ENCODE measurements at places on chromosomes 4 and X.

GRCh38 chr4:180336494-180337090, 1906.6 kb upstream of the TENM3 start:
- no peak for DNase-seq

- no peak for DNase-seq
Observed at GRCh38 chrX:20363275-20363674, 96.6 kb upstream of the RPS6KA3 start.

DNA sequence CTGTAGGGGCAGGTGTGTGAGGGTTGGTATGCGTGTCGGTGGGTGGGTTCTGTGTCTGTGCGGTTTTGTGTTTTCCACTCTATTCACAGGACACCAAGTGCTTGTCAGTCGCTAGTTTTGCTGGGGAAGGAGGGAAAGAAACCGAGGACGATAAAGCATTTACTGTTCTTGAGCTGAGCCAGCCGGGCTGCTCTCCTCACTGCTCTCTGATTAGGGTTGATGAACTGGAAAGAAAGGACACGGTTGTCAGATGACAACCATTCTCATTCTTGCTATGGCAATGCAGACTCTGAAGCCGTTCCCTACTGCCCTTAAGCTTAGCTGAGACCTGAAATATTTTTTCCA, 832 bp downstream of the EGFL6 start:
- DNase-seq, result no peak

DNA sequence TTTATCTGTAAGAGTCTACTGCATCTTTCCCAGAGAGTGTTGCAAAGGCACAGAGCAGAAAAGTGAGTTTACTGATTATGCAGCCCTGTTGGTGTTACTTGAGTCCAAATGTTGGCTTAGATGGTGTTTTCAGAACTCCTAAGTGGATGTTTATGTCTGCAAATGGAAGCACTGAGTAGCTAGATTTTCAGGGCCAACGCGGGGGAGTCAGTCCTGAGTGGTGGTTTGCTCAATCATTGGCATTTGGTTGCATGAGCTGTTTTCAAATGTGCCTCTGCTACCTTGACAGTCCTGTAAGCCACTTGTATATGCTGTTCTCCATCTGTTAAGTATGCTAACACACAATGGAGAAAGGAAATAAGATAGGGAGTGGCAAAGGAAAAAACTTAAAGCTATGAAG, 45.4 kb downstream of the MAMLD1 start:
- DNase-seq, result no peak

DNA sequence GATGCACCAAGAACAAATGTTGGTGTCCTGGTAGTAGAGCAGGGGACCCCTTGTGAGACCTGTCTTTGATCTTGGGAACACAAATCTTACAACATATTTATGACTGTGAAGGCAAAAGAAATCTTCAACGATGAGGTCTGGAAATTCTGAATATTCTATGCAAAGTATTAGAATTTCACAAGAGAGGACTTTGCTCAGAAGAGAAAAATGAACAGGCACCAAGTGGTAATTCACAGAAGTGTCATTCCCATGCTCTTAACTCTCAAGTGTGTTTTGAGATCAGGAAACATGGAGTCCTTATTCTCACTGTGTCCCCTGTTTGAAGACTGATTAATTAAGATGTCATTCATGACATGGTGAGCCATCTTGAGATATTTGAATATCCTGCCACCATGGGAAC, 52.5 kb downstream of the COQ2 start:
- DNase-seq, result no peak

DNA sequence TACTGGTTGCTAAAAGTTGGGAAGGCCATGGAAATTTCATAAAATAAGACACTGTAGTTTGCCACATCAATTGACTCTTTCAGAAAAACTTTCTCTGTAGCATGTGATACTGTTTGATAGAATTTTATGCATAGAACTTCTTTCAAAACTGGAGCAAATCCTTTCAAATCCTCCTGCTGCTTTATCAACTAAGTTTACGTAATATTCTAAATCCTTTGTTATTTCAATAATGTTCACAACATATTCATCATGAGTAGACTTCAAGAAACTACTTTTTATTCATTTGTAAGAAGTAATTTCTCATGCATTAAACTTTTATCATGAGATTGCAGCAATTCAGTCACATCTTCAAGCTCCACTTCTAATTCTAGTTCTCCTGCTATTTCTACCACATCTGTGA, 199.3 kb downstream of the PCDH18 start:
- DNase-seq, result no peak

GRCh38 chr4:6857009-6857882, 52.4 kb upstream of the TBC1D14 start:
- no peak for DNase-seq

DNA sequence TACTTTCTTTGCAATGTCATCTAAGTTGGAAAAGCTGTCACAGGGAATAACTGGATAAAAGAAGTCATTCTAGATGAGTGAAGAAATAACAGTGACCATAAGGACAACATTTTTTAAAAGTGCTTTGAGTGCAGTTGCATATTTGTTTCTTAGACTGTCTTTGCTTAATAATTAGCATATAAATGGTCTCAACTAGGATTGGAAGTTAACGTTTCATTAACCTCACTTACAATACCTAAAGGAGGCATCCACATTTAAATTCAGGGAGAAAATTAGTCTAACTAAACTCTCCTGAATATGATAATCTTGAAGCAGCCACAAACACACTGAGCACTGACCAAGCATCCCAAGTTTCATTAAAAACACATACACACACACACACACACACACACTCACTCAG, 780.7 kb downstream of the PCDH18 start:
- DNase-seq, result no peak

DNA sequence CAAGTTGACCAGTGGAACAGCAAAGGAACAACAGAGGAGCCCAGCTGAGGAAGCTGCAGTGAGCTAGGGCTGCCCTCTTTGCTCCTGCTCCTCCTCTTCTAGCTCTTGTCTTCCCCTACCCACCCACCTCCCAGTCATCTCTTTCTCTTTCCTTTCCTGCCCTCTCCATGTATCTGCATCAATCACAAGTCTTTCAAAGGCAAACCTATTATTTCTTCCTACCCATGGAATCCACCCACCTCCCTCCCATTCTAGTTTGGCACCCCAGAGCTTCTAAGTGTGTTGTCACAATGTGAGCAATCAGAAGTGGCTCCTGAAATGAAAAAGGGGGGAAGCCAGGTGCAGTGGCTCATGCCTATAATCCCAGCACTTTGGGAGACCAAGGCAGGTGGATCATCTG, 69.3 kb downstream of the TSC22D3 start:
- no peak for DNase-seq

DNA sequence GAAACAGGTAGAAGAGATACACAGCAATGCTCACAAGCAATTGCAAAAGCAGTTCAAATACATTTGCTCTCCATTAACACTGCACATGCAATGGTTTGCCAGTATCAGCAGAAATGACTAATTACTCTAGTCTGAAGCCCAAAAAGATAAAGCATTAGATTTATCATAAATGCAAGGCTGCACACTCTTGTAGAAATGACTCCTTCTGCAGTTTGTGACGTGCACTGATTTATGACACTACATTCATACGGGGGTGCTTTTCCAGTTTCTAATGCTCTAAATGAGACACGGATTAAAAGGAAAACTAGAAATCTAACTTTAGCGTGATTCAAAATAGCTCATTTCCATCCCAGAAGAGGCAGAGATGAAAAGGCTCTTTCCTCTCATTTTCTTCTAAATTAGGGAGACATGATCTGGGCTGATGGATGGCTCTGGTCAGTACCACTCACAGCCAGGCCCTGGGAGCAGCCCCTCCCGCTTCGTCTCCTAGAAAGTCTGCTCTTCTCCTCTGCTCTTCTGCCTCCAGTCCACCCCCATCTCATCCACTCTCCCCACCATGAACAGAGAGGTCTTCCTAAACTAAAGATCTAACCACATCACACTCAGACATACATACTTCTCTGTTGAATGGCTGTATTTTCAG, 33.2 kb downstream of the PPP2R2C start:
- no peak for DNase-seq

- DNase-seq, result no peak
Observed at GRCh38 chrX:134908356-134908755, 82.4 kb upstream of the SMIM10 start.

Measured in progenitor cell of endocrine pancreas (in vitro differentiated cells).